WTC11 (cell line): ENCODE measurements at places on chromosomes 2 and 18. TPM values are rescaled to one million over a fixed set of nuclear protein-coding genes. Genes with fewer than 3 reads are reported as not detected.
A peak's percentile ranks its signal among the peaks of the same experiment; 100 is the strongest.

GRCh38 chr2:30971231-30972025, 164.2 kb upstream of the CAPN13 start:
- H3K27ac ChIP-seq, result no peak overlapping the region
- H3K27me3 ChIP-seq, result no peaks in the 10 kb centered on the region
- H3K4me1 ChIP-seq, result no peaks in the 10 kb centered on the region
- DNase-seq, result no peak
- no peaks in the 10 kb centered on the region for H3K36me3 ChIP-seq
- H3K4me3 ChIP-seq, result no peak overlapping the region

NAT8 gene
- not detected in 3 replicates for total RNA-seq

GRCh38 chr2:132703396-132703795, 33.4 kb upstream of the LYPD1 start:
- H3K4me3 ChIP-seq, result no peak overlapping the region
- no peaks in the 10 kb centered on the region for H3K36me3 ChIP-seq
- no peaks in the 10 kb centered on the region for H3K27me3 ChIP-seq
- DNase-seq, result no peak
- no peaks in the 10 kb centered on the region for H3K4me1 ChIP-seq

- H3K36me3 ChIP-seq, result peaks cover 22% of the 10 kb centered on the region
- peaks cover 42% of the 10 kb centered on the region for H3K4me1 ChIP-seq
- H3K27ac ChIP-seq, result no peak overlapping the region
- no peak overlapping the region for H3K4me3 ChIP-seq
- peaks cover 3% of the 10 kb centered on the region for H3K27me3 ChIP-seq
Observed at GRCh38 chr2:178844269-178844668, 37.0 kb upstream of the TTN start.

- H3K4me3 ChIP-seq, result no peak overlapping the region
- H3K27me3 ChIP-seq, result no peaks in the 10 kb centered on the region
- H3K27ac ChIP-seq, result no peak overlapping the region
- H3K36me3 ChIP-seq, result peaks cover 5% of the 10 kb centered on the region
- H3K4me1 ChIP-seq, result peaks cover 5% of the 10 kb centered on the region; the same call in 1 of the 2 replicates
- no peak for DNase-seq
Observed at GRCh38 chr2:230974096-230974913, 21.6 kb upstream of the SPATA3 start.

KCNJ3 gene
- total RNA-seq, result 0.31 to 0.69 TPM (median 0.32 TPM) in 3 replicates

GRCh38 chr2:35347561-35347960, 1008.0 kb upstream of the CRIM1 start:
- DNase-seq, result no peak
- peaks cover 3% of the 10 kb centered on the region for H3K36me3 ChIP-seq
- no peak overlapping the region for H3K27ac ChIP-seq
- no peak overlapping the region for H3K4me3 ChIP-seq

DNA sequence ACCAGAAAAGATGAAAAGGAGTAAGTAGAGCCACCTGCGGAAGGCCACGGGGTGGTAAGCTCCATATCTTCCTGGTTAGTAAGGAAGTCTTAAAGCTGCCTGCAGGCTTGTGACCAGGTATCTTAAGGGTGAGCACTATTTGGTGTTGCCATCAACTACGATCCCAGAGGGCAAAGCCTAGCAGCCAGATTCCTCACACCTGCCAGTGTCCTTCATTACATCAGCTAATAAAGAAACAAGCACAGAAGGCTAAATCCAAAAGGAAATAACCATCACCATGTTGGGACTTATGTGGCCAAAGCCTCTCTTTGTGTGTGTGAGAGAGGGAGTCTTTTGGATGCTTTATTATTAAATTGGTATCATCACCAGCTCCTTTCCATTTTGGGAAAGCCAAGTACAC, 123.5 kb downstream of the ALK start:
- no peak overlapping the region for H3K4me3 ChIP-seq
- peaks cover 14% of the 10 kb centered on the region for H3K4me1 ChIP-seq
- no peaks in the 10 kb centered on the region for H3K27me3 ChIP-seq
- DNase-seq, result no peak

DNA sequence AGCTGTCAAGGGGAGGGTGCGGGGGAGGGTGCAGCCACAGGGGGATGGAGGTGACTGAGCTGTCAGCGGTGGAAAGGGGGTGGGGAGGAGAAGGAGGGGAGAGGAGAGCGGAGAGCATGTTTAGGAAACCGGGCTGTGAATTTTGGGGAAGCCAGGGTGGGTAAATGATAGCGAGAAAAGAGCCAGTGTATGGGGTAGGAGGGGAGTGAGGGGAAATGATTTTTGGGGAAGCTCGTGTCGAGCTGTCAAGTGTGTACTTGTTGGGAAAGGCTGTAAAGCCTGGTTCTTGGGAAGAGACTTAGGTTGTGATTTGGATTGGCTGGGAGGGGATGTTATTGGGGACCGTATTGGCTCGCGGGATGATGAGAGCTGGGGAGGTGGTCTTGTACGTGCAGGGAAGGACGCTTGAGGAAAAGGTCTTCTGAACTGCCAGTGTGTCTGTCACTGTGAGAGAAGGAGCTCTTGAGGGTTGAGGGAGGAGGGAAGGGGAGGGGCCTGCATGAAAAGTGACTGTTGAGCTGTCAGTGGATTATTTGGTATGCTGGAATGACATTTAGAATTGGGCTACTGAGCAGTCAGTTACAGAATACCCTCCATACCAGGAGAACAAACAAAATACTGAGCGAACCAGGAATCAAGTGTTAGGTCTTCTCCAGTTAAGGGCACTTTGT, 1.0 kb downstream of the UBR3 start:
- H3K36me3 ChIP-seq, result peaks cover 8% of the 10 kb centered on the region
- H3K4me1 ChIP-seq, result peaks cover 24% of the 10 kb centered on the region
- no peak for DNase-seq
- peaks cover 9% of the 10 kb centered on the region for H3K27me3 ChIP-seq
- peak overlapping the region; percentile 51 for H3K27ac ChIP-seq
- H3K4me3 ChIP-seq, result peak overlapping the region; percentile 93

DNA sequence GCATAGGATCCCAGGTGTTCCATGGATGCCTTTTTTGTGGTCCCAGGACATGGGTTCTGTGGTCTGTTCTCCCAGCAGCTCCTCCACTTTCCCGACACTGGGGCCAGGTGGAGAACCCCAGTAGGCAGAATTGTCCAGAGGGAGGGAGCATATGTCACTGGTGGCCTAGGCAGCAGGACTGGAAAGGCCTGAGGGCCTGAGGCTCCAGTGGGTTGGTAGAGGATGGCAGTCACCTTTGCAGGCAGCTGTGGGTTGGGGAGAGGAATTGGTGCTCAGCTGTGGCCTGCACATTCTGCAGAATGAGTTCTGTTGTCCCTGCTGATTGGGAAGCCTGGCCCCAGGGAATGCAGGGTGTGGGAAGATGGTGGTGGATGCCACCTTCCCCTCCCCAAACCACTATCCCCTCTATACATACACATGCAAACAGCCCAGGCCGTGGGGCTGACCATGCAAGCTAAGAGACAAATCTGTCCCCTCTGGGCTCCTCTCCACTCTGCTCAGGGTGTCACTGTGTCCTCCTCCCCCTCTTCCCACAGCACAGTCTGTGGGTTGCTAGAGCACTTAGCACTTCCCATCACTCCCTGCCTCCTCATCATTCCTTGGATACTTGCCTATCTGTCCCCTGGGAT, 11.4 kb downstream of the CTIF start:
- DNase-seq, result no peak
- H3K4me1 ChIP-seq, result peaks cover 41% of the 10 kb centered on the region
- no peak overlapping the region for H3K27ac ChIP-seq

- peaks cover 4% of the 10 kb centered on the region; the same call in 1 of the 2 replicates for H3K4me1 ChIP-seq
- no peak overlapping the region for H3K4me3 ChIP-seq
- no peaks in the 10 kb centered on the region for H3K27me3 ChIP-seq
- DNase-seq, result no peak
Observed at GRCh38 chr18:54076166-54076565, 148.3 kb downstream of the MBD2 start.

CDK5R2 gene
- total RNA-seq, result 0.16 to 0.46 TPM (median 0.26 TPM) in 3 replicates

DNA sequence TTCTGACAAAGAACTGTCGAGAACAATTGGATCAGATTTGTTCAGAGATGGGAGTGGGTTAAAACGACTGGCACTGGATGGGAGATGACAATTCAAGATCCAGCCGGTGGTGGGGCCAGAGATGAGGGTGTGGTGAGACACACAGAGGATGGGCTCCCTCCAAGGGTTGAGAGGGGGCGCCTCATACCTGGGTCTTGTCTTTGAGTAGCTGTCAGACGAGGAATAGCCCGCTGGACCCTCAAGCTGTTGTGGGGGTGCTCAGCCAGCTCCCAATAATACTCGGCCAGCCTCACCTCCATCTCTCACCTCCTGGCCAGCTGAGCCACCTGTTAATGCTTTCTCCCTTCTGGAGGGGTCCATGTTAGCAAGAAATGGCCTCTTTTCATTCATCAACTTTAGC, 14.0 kb downstream of the INPP5D start:
- peaks cover 3% of the 10 kb centered on the region; the same call in 1 of the 2 replicates for H3K36me3 ChIP-seq
- DNase-seq, result peak; percentile 38
- H3K27ac ChIP-seq, result no peak overlapping the region

SNRPD1 gene
- 136 to 140 TPM (median 137 TPM) in 3 replicates for total RNA-seq

SH3RF3 gene
- 0.78 to 1.0 TPM (median 0.87 TPM) in 3 replicates for total RNA-seq

DNA sequence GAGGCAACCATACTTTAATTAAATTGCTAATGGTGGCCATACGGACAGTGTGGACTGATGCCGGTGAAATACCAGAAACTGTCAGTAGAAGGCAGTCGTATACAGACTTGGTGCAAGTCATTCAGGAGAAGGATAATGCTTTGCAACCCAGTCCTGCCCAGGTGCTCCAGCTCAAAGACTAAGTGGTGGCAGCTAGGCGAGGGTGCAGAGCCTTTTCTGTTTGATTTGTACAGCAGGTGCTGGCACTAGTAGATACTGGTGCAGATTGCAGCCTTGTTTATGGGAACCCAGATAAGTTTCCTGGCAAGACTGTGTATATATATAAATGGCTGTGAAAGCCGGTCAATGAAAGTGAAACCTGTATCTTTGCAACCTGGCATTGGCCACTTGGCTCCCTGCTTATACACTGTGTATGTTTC, 208.3 kb upstream of the SYT4 start:
- DNase-seq, result no peak
- no peak overlapping the region for H3K4me3 ChIP-seq
- H3K4me1 ChIP-seq, result no peaks in the 10 kb centered on the region
- H3K27ac ChIP-seq, result no peak overlapping the region
- H3K36me3 ChIP-seq, result peaks cover 23% of the 10 kb centered on the region

- peaks cover 6% of the 10 kb centered on the region; the same call in 1 of the 2 replicates for H3K27me3 ChIP-seq
- H3K4me1 ChIP-seq, result peaks cover 17% of the 10 kb centered on the region
- peaks cover 13% of the 10 kb centered on the region; the same call in 1 of the 2 replicates for H3K36me3 ChIP-seq
- H3K27ac ChIP-seq, result no peak overlapping the region
Observed at GRCh38 chr18:78822171-78822948, 157.3 kb upstream of the SALL3 start.

FMNL2 gene
- 43.0 to 45.5 TPM (median 43.7 TPM) in 3 replicates for total RNA-seq

FBXO36 gene
- total RNA-seq, result 4.0 to 5.3 TPM (median 4.6 TPM) in 3 replicates

- H3K27me3 ChIP-seq, result peaks cover 10% of the 10 kb centered on the region
- no peak for DNase-seq
- no peak overlapping the region for H3K27ac ChIP-seq
Observed at GRCh38 chr18:73831688-73832087, 315.9 kb downstream of the FBXO15 start.

COL6A3 gene
- 2.6 to 4.4 TPM (median 3.9 TPM) in 3 replicates for total RNA-seq

SERPINB4 gene
- 0.37 to 1.3 TPM (median 0.53 TPM) in 3 replicates for total RNA-seq

DNA sequence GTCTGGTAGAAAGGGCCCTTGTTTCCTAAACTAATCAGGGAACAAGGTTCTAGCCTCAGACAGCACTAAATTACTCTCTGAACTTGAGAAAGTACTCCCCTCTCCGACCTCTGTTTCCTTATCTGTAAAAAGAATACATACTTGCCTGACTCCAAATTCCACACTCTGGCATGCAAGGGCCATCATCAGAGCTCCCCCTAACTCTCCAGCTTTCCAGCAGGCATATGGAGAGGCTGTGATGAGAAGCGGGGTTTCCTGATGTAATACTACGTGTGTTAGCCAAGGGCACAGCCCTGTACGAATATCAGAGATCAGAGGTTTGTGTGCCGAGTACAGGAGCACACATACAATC, 1.8 kb upstream of the EVA1A start:
- no peak for DNase-seq
- H3K36me3 ChIP-seq, result no peaks in the 10 kb centered on the region
- no peak overlapping the region for H3K27ac ChIP-seq

TLX2 gene
- total RNA-seq, result 0.18 to 0.39 TPM (median 0.26 TPM) in 3 replicates

DNA sequence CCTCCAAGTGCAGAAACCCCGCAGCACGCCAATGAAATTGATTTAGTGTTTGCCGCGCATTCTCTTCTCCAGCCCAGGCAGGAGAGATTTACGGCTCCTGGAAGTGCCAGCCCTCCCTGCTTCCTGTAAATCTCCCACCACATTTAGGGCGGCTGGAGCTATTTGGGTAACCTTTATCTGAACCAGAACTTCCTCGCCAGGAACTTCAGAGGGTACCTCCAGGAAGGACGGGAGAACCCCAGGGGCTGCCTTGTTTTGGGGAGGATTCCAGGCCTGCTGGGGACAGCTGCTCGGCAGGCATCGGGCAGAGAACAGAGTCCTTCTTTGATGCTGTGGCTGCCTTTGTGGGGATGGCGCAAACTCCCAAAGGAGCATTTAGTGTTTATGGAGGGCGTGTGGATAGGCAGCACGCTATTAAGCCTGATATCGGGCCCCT, 122.0 kb upstream of the MYCN start:
- H3K27ac ChIP-seq, result no peak overlapping the region
- no peak for DNase-seq
- no peaks in the 10 kb centered on the region for H3K36me3 ChIP-seq
- peaks cover 25% of the 10 kb centered on the region for H3K4me1 ChIP-seq
- H3K4me3 ChIP-seq, result no peak overlapping the region

SP5 gene
- 1.7 to 9.7 TPM (median 7.0 TPM) in 3 replicates for total RNA-seq

SERPINB7 gene
- not detected in 3 replicates for total RNA-seq

DNA sequence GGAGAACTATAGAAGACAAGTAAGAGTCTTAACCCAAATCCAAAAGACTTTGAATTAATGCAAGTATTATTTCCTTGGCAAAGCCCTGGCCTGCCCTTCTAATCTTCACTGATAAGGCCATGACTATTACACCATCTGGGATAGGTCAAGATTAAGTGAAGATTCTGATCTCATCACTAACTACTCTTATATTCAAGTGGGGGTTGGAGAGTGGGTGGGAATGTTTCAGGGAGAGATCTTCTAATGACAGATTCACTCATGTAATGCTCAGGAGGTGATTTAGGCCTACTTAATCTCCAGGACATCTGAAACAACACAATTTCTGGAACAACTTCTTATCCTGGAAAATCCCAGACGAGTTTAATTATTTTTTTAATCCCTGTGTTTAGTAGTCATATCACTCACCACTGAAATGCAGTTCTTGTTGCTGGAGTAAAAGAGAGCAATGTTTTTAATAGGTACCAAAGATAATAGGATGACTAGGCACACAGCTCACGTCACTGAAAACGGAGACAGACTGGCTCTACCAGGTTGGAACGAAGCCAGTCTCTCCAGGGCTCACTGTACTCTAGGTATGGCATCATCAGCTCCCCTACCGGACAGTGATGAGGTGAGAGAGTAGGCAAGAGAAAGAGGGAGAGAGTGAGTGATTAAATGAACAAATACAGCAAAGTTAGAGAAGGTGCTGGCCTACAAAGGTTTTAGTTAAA, 133.1 kb downstream of the NCKAP5 start:
- H3K4me3 ChIP-seq, result no peak overlapping the region
- H3K36me3 ChIP-seq, result no peaks in the 10 kb centered on the region
- DNase-seq, result no peak

GRCh38 chr2:11498543-11499034, 32.6 kb upstream of the E2F6 start:
- no peak for DNase-seq
- peaks cover 9% of the 10 kb centered on the region for H3K36me3 ChIP-seq
- no peak overlapping the region for H3K4me3 ChIP-seq
- peaks cover 42% of the 10 kb centered on the region for H3K4me1 ChIP-seq
- H3K27ac ChIP-seq, result no peak overlapping the region

- peaks cover 24% of the 10 kb centered on the region for H3K4me1 ChIP-seq
- no peak for DNase-seq
- H3K27me3 ChIP-seq, result peaks cover 44% of the 10 kb centered on the region
- H3K36me3 ChIP-seq, result peaks cover 3% of the 10 kb centered on the region; the same call in 1 of the 2 replicates
- no peak overlapping the region; the same call in 1 of the 2 replicates for H3K27ac ChIP-seq
Observed at GRCh38 chr18:77133835-77134496, 1.4 kb upstream of the MBP start.
